Glutamatergic neuron (in vitro differentiated cells): ENCODE measurements at places on chromosomes 6 and 20.

- DNase-seq = no peak
These were observed 1805.3 kb upstream of the DEFB115 start for GRCh38 chr20:29452186-29452585.

DNA sequence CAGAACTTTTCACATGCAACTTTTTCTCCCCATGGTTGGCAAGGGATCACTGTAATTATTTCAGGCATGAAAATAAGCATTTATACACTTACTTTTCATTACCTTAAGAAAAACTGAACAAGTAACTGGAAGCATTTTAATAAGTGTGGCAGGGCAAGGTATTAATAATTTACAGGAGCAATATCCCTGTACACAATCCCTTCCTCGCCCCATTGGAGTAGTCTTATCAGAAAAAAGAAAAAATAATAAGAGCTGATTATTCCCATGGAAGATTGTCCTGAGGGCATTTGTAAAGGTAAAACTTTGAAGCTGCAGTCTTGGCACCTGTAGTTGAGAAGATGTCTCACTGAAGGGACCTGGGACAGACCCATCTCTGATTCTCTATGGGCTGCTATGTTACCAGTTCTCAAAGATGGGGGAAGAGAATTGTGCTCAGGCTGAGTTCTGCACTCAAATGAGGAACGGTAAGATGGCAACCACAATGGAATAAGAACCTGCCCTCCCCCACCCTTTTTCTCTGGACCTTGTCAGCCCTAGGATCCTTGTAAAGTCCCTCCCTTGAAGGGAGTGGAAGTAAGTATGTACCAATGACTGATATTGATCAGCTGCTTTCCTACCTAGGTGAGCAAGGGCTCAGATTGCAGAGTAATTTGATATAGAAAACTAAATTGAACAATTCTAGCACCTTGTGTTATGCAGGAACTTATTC lies 70.0 kb upstream of the AHI1 start:
- DNase-seq = no peak

GRCh38 chr6:88494401-88495140 lies 328.4 kb upstream of the CNR1 start:
- DNase-seq = no peak

GRCh38 chr6:63634630-63635029 lies 972 bp upstream of the PHF3 start:
- DNase-seq = no peak

DNA sequence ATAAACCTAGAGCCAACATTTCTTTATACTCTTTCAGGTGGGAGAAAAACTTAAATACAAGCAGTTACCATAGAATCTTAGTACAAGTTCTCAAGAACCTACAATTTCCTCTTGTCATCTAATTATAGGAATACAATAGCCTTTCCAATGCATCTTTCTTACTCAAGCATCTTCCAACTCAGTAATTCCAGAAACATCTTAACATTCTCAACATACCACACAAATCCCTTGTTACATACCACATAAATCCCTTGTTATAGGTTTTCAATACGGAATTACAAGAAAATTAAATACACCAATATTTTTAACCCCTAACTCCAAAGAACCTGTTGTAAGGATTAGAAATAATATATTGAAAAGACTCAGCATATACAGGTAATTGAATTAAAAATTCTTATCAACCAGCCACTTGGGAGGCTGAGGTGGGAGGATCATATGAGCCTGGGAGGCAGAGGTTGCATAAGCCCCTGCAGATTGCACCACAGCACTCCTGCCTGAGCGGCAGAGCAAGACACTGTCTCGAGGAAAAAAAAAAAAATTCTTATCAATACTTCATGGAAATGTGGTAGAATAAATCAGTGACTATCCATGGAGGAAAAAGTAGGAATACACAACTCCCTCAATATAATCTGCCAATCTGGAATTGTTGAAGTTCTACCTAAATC lies 127.5 kb upstream of the CCDC28A start:
- no peak for DNase-seq
